Bronchial epithelial cell (primary cell): ENCODE measurements at places on chromosomes 12 and 14. TPM values are rescaled to one million over a fixed set of nuclear protein-coding genes. Genes with fewer than 3 reads are reported as not detected.
A peak's percentile ranks its signal among the peaks of the same experiment; 100 is the strongest.

DNA sequence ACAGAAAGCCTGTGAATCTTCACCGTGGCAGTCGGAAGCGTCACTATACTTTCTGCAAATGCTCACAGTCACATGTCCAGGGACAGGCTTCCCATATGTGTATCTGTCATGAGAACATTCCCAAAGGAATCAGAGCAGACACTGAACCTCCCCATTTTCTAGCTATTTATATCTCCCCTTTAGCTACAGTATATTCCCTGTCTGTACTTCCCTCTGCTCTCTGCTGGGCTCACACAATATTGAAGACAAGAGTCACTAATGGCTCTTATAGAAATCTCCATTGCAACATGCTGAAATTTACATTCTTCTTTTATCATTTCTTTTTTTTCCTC lies 8.2 kb downstream of the A2M start:
- DNase-seq: no peak

DNA sequence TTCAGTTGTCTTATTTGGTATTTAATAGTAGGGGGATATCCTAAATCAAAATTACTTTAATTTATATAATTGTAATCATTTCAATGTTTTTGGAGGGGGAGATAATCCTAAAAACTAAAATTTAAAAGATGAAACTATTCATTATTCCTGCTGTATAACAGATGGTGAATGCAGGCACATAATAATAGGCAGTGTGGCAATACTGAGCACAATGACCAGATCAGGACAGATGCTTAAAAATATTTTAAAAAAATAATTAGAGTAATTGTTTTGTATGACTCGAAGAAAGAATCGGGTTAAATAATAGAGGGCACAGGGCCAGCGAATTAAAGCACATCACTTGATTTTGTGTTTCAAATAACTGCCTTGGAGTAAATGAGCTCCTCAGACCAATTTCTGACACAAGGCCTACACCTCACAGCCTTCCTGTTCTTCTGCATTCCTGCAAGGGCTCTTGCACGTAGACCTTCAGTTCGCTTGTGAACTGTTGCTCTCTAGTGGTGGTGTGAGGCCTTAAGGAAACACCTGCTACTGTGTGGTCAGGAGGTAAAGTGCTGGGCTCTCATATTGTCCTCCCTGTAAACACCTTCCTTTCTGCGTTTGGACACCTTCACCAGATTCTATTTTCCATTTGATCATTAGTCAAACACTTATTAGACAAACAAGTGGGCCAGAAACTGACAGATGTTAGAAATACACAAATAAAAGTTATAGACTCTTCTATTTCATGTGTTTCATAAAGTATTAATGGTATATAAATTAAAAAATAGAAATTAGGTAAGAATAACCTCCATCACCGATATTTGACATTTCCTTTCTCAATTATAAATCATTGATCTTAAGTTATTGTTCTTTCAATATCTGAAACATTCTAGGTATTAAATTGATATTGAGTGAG lies 29.3 kb upstream of the KLRF1 start:
- peak; percentile 84 for DNase-seq

GRCh38 chr14:99426813-99427346 lies 53.8 kb downstream of the SETD3 start:
- DNase-seq: no peak

DNA sequence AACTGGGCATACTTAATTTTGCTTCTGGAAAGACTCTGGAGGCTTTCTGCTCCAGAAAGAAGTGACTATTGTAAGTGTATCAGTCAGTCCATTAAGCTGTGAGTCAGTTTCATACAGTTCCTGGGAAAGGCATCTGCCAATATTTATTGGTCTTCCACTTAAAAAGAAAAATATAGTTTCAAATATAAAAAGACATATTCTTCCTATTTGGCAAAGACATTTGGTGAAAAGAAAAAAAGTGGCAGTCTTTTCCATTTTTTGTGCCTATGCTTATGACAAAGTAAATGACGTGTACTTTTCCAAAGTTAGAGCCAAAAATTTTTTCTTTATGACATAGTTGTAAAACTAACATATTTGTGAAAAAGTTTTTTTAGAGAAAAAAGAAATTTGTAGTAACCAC lies 12.3 kb downstream of the TMEM30B start:
- DNase-seq: no peak

SDR9C7 gene
- 0.26 and 4.9 TPM in 2 replicates for total RNA-seq

DNA sequence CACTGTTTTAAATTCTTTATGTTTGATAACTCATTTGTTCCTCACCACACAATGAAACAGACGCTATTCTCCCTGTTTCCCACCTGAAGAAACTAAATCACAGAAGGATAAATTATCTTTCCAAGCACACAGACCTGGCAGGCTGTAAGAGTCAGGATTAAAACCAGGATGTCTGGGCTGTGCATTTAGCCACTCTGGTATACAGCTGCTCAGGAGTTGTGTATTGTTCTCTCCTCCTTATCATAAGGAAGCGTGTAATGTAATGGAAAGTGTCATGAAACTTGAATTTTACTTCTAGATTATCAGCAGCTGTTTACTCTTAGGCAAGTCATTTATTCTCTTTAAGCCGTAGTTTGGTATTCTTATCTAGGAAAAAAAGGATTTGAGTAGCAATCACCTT lies 154.8 kb upstream of the LRIG3 start:
- DNase-seq: no peak

DNA sequence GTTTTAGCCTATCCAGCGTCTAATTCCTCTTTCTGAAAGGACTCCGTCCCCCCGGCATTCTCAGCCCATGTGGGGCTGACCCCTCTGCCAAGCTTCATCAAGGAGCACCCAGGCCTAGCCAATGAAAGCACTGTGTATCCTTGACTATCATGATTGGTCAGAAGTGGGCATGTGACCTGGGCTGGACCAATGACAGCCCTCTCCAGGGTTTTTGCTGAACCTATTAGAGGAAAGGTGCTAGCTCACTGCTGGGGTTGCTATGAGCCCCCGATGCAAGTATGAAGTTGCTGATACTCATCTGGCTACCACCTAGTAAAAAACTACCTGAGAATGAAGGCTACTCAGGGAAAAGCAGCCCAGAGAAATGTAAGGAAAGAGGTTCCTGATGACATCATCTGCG lies 68.1 kb downstream of the LRRC74A start:
- DNase-seq: no peak

OTOGL gene
- total RNA-seq: under 0.01 TPM in 1 of 2 replicates, not detected in the other

POP5 gene
- total RNA-seq: 26.3 and 33.2 TPM in 2 replicates

KLHL33 gene
- not detected in 2 replicates for total RNA-seq

GRCh38 chr12:122867691-122868461 lies 28.0 kb downstream of the VPS37B start:
- DNase-seq: peak; percentile 84

DNA sequence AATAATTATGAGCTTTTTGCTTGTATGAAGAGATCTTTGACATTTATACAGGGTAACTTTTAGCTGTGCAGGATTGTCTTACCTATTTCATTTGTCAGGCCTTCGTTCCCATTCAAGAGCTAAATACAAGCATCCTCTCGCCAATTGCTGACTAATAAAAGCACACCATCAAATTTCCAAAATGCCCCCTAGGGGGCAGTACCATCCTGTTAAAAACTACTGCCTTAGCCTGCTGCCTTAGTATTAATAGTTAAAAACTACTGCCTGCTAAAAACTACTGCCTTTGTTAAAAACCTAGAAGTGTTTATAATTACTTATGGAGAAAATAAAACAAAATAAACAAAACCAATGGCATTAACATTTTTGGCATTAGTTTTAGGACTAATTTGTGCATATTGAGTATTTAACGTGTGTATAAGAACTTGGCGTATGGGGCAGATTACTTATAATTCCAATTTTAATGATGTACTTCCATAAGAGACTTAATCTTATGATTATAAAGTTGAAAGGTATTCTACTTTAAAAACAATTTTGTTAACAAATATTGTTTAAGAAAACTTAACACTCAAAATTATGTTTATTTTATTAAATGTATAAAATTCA lies 3.0 kb upstream of the IFI27L2 start:
- DNase-seq: peak; percentile 75

GRCh38 chr12:89723276-89723675 lies 14.6 kb upstream of the ATP2B1 start:
- no peak for DNase-seq

DNA sequence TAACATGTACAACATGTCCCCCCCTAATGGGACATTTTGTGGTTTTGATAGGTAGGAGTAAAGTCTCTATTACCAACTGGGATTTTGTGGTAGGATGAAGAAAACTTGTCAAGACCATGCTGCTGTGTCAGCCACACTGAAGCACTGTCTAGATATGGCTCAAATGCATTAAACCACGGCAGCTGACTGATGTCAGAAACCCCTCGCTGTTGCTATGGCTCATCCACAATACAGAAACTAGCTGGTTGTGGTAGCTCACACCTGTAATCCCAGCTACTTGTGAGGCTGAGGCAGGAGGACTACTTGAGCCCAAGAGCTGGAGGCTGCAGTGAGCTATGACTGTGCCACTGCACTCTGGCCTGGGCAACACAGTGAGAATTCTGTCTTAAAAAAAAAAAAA lies 40.1 kb downstream of the PAPLN start:
- no peak for DNase-seq

TTC7B gene
- 2.9 and 7.2 TPM in 2 replicates for total RNA-seq

DNA sequence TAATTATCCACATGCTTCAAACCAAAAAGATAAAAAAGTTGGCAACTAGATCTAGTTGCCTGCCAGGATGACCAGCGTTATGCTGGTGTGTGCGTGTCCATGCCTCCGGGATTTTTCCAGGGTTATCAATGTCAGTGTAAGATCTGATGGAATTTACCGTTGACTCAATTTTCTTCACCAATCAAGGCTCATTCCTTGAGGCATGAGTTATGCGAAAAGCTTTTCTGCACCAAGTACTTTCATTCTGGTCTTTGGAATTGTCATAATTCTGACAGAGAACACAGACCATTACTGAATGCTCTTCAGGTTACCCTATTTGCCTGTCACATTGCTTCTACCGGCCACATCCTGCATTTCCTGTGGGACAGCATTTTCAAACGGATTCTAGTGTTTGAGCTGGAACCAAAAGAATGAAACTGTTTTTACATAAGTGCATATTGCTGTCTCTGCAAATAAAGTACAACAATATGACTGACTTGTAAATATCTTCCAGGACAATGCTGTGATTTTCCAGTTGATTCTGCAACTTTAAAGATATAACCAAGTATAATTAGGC lies 91.8 kb downstream of the DUSP16 start:
- DNase-seq: peak; percentile 61

DNA sequence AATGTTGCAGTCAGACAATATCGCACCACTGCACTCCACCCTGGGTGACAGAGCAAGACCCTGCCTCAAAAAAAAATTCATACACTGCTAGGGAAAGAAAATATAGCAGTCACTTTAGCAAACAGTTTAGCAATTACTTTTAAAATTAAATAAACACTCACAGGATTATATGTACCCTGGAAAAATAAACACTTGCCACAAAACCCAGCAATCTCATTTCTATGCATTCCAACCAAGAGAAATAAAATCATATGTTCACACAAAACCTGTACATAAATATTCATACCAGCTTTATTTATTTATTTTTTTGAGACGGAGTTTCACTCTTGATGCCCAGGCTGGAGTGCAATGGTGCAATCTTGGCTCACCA lies 20.2 kb downstream of the ATXN2 start:
- DNase-seq: no peak

SOCS4 gene
- total RNA-seq: 10.0 and 13.6 TPM in 2 replicates

PMCH gene
- not detected in 2 replicates for total RNA-seq

DNA sequence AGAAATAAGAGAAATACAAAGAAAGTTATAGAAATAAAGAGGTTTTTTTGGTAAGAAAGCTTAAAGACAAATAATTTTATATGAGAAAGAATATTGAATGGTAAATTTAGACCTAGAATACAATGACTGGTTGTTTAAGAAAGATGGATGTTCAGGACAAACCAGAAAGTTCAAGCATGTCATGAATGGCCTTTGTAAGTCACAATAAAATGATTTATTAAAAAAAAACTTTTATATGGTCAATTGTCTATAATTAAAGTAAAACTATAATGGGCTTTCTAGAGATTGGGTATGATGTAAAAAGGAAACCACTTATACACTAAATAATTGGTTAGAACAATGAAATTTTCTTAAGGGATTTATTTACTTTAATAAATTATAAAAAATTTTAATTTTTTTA lies 19.8 kb upstream of the CAPRIN2 start:
- no peak for DNase-seq

- peak; percentile 88 for DNase-seq
Measured at GRCh38 chr14:96205059-96205977, 679 bp downstream of the BDKRB2 start.

- no peak for DNase-seq
Measured at GRCh38 chr12:54588110-54588889, at the start of gene PPP1R1A. PPP1R1A (minus strand) TSS chr12:54588659; CDS start chr12:54588488, 171 bp downstream.

GRCh38 chr12:94180558-94181296 lies 32.4 kb downstream of the PLXNC1 start:
- peak; percentile 72 for DNase-seq

OR6C74 gene
- not detected in 2 replicates for total RNA-seq

DNA sequence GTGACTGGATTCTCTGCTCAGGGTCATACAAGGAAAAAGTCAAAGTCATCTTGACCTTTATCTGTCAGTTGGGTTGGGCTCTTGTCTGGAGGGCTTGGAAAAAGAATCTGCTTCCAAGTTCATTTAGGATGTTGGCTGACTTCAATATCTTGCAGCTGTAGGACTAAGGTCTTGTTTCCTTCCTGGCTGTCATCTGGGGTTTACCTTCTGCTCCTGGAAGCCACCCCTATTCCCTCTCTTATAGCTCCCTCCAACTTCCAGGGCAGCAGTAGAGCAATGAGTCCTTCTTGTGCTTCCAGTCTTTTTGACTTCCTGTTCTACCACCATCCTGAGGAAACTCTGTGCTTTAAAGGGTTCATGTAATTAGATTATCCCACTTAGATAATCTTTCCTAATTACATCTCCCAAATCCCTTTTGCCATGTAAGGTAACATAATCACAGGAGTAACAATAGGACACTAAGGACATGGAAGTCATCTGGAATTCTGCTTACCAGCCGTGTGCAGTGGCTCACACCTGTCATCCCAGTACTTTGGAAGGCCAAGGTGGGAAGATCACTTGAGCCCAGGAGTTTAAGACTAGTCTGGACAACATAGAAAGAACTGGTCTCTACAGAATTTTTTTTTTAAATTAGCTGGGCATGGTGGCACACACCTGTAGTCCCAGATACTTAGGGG lies 170.7 kb upstream of the KITLG start:
- no peak for DNase-seq

GRCh38 chr14:22448035-22448904 lies 140.8 kb downstream of the DAD1 start:
- DNase-seq: no peak

DNA sequence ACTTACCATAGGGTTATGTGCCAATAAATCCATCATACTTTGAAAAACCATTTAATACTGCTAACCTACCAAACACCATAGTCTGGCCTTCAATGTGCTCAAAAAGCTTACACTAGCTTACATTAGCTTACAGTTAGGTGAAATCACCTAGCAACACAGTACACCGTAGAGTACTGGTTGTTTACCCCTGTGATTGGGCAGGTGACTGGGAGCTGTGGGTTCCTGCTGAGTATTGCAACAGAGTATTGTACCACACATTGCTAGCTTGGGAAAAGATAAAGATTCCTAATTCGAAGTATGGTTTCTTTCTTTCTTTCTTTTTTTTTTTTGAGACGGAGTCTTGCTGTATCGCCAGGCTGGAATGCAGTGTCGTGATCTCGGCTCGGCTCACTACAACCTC lies 5.6 kb downstream of the ATP5MC2 start:
- no peak for DNase-seq

RASAL1 gene
- total RNA-seq: 0.26 and 2.3 TPM in 2 replicates
